ENCODE measurements at places on chromosomes 13 and 19.

- DNase-seq = no peak
These were observed 69.1 kb upstream of the POSTN start for GRCh38 chr13:37667702-37668101.

GRCh38 chr19:41064974-41065569, 23.2 kb upstream of the CYP2A13 start:
- DNase-seq = no peak

DNA sequence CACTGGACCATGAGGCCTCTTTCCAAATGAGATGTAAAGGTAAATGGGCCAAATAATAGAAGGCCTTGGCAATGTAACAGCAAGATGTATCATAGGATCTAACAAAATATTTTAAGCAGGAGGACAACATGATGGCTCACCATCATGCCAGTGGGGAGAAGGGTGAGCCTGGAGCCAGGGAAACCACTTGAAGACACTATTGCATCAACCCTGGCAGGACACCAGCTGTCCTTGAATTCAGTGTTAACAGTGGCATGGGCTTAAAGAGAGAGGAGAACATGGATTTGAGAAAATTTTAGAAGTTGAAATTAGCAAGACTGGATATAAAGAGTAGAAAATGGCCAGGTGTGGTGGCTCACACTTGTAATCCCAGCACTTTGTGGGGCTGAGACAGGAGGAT, 6.7 kb upstream of the RCBTB2 start:
- DNase-seq = no peak

DNA sequence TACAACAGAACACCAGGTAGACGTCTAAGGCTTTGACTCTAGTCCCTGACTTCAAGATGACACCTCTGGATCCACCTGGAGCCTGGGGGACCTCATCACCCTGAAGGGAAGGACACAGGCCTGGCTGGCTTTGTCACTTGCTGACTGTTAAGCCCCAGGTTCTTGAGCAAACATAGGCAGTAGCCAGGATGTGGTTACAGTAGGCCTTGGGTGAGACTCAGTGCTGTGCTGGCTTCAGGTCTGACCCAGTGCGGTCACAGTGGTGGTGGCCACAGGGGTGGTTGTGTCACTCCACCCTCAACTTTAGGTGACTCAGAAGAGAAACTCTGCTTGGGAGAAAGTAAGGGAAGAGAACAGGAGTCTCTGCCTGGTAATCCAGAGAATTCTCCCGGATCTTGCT, 497.8 kb downstream of the UQCRFS1 start:
- no peak for DNase-seq

DNA sequence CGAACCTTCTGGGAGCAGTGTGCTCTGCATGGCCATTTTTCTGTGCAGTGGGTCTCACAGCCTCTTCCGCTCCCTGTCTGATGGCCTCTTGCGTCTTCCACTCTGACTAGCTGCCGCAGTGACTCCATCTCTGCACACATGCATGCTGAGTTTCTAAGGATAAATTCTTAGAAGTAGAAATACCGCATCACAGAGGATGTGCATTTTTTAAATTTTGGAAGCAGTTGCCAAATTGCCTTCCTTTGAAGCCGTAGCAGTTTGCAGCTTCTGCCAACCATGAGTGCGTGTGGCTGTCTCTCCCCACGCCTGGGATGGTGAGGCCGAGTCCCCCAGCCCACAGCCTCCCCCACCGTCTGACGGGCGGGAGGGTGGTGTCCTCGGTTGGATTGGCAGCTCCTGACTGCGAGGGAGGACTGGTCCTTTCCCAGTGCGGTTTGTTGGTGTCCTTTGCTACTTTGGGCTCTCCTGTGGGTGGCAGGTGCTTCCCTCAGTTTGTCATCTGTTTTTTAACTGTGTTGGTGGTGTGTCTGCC, 9.8 kb downstream of the FZR1 start:
- DNase-seq = no peak

GRCh38 chr13:28636677-28637317, 22.1 kb upstream of the POMP start:
- DNase-seq = peak; percentile 16
